HepG2 (cell line): ENCODE measurements at places on chromosomes 12 and 14.

GRCh38 chr14:91946622-91947474 is 646 bp downstream of the FBLN5 start:
- no peak for DNase-seq

- DNase-seq, result no peak
Observed at GRCh38 chr14:63512861-63513260, 30.3 kb downstream of the PPP2R5E start.

DNA sequence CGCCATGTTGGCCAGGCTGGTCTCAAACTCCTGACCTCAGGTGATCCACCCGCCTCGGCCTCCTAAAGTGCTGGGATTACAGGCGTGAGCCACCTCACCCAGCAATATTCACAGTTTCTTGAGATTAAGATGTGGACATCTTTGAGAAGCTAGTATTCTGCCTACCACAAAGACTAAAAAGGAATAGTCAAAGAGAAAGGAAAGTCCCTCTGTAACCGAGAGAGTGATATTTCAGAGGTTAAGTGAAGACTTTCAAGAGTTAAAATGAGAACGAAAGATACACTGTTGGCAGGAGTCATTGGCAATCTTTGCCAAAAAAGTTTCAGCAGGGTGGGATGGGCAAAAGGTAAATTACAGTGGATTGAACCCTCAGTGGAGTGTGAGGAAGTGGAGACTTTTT is 15.6 kb downstream of the DGKA start:
- no peak for DNase-seq

GRCh38 chr12:13719986-13720385 is 261.4 kb downstream of the GRIN2B start:
- no peak for DNase-seq

DNA sequence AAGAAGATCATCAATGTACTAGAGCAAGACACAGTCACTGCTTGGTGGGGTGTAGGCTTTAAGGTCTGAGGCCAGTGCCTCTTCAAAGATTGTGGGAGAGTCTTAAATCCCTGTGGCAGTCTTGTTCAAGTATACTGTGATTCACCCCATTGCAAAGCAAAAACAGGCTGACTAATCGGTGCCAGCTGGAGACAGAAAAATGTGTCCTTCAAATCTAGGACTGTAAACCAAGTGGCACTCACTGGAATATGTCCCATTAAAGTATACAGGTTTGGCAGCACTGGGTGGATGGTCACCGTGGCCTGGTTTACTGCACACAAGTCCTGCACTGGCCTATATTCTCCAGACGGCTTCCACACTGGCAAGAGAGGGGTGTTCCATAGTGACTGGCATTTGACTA is 1315.3 kb downstream of the TMEM121 start:
- DNase-seq, result no peak

- peak; percentile 73 for DNase-seq
Observed at GRCh38 chr12:109899783-109900751, at the start of gene TCHP. TCHP (plus strand) TSS chr12:109900274; CDS start chr12:109903027, 2,753 bp downstream.

DNA sequence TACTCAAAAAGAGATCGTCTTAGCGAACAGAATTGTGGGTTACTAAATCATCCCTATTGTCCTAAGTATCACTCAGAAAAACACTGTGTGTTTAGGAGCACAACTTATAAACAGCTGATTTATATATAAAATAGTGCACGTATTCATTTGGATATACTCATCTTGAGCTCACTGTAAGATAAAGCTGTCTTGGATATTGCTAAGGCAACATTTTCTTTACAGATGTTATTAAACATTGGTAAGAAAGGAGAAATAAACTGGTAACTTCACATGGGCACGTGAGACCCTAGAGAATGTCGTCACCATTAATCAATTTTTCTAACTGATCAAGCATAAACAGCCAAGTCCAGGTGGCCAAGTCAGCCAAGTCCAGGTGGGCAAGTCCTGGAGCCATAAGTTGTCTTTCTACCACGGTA is 1.7 kb downstream of the PAWR start:
- DNase-seq, result no peak

DNA sequence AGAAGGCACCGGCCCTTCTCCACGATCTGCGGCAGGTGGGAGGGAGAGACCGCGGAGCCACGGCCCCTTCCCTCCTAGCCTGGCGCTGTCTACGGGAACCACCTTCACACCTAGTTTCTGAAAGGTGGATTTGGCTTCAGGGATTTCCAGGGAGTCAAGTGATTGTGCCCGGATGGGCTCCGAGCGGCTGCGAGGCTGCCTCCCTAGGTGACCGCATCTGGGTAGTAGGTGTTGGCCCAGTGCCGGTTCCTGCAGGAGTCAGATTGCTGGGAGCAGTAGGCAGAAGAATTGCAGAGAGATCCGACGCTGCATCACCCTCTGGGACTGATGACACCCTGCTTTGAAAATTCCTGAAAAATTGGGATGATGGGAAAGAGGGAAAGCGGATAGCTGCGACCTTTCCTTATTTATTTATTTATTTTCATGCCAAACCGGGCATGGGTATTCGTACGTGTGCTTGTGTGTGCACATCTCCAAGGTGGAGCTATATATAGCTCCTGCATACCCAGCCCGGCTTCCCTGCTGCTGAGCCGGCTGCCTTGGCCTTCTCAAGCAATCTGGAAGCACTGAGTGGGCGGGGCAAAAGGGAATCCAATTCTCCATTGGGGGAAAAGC is 1.1 kb downstream of the CNTN1 start:
- DNase-seq, result no peak

GRCh38 chr12:119308708-119309456 is 25.6 kb upstream of the CCDC60 start:
- no peak for DNase-seq
